ENCODE measurements at places on chromosomes 7 and 10.
A peak's percentile ranks its signal among the peaks of the same experiment; 100 is the strongest.

GRCh38 chr7:93147363-93147762 lies 822 bp downstream of the SAMD9L start:
- DNase-seq, result peak; percentile 66

- DNase-seq, result peak; percentile 30
These were observed 9.7 kb downstream of the EIF4H start for GRCh38 chr7:74183653-74184450.

- DNase-seq, result no peak
These were observed 91.7 kb upstream of the PITRM1 start for GRCh38 chr10:3264161-3264761.

GRCh38 chr7:129797214-129797789 lies 155.5 kb downstream of the UBE2H start:
- DNase-seq, result no peak
